Activated CD4-positive, alpha-beta memory T cell treated with anti-CD3 and anti-CD28 coated beads for 36 hours (primary cell): ENCODE measurements at places on chromosomes 6 and 20. TPM values are rescaled to one million over a fixed set of nuclear protein-coding genes. Genes with fewer than 3 reads are reported as not detected.

- peak overlapping the region; percentile 100 for H3K27ac ChIP-seq
- DNase-seq, result peak; percentile 65
- H3K36me3 ChIP-seq, result peaks cover 37% of the 10 kb centered on the region
- H3K4me1 ChIP-seq, result peaks cover 75% of the 10 kb centered on the region
Measured at GRCh38 chr20:49591217-49591865, 23.4 kb upstream of the PTGIS start.

GRCh38 chr20:12977328-12978125 is 31.2 kb upstream of the SPTLC3 start:
- H3K36me3 ChIP-seq, result no peaks in the 10 kb centered on the region
- H3K27ac ChIP-seq, result no peak overlapping the region
- DNase-seq, result no peak

- no peak overlapping the region for H3K27ac ChIP-seq
- no peak overlapping the region for H3K4me3 ChIP-seq
- no peaks in the 10 kb centered on the region for H3K4me1 ChIP-seq
- DNase-seq, result no peak
- H3K36me3 ChIP-seq, result no peaks in the 10 kb centered on the region
- no peaks in the 10 kb centered on the region for H3K27me3 ChIP-seq
Measured at GRCh38 chr20:12030470-12030869, 112.8 kb downstream of the BTBD3 start.

GRCh38 chr20:49642816-49643215 is 70.9 kb downstream of the B4GALT5 start:
- H3K4me3 ChIP-seq, result no peak overlapping the region
- H3K36me3 ChIP-seq, result peaks cover 36% of the 10 kb centered on the region
- no peaks in the 10 kb centered on the region for H3K27me3 ChIP-seq

DNA sequence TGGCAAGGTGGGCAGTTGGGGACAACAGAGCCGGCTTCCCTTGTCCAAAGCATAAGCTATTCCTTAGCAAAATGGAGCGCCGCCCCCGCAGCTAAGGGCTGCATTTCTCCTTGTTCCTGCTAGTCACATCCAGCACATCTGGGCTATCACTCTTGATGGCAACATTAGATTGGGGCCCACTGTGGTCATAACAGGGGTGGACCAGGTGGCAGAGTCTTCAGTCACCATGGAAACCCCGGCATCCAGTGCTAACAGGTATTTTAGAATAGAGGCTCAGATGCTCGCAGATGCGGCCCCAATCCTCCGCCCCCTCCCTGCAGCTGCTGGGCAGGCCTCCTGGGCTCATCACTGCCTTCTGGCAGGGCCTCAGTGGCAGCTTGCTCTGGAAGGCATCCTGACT is 168.2 kb upstream of the PROKR2 start:
- H3K4me1 ChIP-seq, result peaks cover 4% of the 10 kb centered on the region
- no peak for DNase-seq
- peaks cover 20% of the 10 kb centered on the region for H3K27me3 ChIP-seq
- H3K4me3 ChIP-seq, result no peak overlapping the region
- H3K27ac ChIP-seq, result no peak overlapping the region

GRCh38 chr6:66496659-66497058 is 789.6 kb upstream of the EYS start:
- DNase-seq, result no peak
- no peak overlapping the region for H3K4me3 ChIP-seq
- no peaks in the 10 kb centered on the region for H3K4me1 ChIP-seq
- no peak overlapping the region for H3K27ac ChIP-seq

DNA sequence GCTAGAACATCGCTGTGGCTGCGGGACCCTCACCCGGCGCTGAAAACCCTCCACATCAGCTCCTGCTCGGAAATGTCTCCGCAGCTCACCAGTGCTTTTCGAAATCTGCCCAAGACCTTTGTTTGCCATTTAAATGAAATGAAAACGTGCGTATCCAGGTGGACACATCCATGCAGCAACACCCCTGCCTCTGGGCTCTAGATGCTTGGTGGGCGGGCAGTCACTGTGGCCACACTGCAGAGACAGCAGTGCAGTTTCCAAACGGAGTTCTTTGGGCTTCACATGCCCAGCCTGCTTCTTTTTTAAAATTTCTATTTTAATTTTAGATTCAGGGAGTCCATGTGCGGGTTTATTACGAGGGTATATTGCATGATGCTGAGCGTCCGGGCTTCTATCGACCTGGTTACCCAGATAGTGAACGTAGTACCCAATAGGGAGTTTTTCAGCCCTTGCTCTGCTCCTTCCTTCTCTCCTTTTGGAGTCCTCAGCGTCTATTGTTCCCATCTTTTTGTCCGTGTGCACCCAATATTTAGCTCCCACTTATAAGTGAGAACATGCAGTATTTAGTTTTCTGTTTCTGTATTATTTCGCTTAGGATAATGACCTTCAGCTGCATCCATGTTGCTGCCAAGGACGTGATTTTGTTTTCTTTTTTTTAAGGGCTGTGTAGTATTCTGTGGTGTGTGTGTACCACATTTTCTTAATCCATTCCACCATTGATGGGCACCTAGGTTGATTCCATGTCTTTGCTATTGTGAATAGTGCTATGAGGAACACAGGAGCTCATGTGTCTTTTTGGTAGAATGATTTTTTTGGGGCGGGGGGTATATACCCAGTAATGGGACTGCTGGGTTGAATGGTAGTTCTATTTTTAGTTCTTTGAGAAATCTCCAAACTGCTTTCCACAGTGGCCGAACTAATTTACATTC is 4.8 kb upstream of the TUBB2B start:
- peaks cover 73% of the 10 kb centered on the region for H3K27me3 ChIP-seq
- no peak overlapping the region for H3K27ac ChIP-seq
- H3K36me3 ChIP-seq, result no peaks in the 10 kb centered on the region

Gene CTCFL
- total RNA-seq, result not detected
